ENCODE measurements at places on chromosomes 1 and 21.
A peak's percentile ranks its signal among the peaks of the same experiment; 100 is the strongest.

DNA sequence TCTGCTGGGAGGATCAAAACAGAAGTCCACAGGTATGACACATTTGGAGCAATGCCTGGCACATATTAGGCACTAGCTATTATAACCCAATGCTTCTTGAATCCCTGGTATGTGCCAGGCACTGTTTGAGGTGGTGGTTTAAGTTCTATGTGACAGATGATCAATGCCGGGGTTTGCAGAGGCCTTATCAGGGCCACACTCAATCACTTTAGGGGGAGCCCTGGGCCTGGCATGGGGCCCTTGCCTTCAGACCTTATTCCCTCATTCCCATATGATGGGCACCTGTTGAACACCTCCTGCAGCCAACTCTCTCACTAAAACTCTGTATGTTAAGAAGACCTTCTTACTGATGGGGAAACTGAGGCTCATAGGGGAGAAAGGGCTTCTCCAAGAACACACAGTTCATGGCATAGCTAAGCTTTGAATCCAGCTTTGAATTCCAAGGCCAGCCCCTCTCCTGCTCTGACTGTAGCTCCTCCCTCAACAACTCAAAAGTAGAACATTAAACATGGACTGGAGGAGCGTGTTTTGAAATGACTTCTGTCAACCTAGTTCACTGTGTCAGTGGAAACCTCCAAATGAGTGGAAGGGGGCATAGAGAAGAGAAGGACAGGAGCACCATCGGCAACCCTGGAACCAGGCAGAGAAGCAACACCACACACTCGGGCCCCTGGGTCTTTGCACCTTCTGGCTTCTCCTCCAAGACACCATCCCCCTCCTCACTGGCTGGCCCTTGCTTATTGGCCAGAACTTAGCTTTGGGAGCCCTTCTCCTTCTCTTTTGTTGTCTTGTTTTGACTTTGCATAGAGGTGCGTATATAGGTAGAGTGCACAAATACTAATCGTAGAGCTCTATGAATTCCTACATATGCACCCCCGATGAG, 6.6 kb upstream of the IFFO2 start:
- no peak for DNase-seq

DNA sequence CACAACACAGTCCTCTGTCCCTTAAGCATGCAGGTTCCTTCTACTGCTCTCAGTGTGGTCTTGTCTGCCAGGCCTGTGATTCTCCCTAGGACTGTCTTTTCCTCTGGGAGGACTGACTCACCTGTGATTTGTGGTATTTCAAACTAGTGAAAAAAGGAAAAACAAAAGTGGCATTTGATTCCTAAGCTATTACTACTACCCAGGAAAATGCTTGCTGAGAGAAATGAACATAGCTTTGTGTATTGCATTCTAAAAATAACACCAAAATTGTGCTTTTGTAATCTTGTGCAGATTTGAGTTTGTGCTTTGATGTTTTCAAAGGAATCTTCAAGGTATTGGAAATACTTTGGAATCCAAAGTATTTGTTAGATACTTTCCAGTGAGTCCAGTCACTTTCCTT, 57.0 kb downstream of the GPR161 start:
- no peak for DNase-seq

DNA sequence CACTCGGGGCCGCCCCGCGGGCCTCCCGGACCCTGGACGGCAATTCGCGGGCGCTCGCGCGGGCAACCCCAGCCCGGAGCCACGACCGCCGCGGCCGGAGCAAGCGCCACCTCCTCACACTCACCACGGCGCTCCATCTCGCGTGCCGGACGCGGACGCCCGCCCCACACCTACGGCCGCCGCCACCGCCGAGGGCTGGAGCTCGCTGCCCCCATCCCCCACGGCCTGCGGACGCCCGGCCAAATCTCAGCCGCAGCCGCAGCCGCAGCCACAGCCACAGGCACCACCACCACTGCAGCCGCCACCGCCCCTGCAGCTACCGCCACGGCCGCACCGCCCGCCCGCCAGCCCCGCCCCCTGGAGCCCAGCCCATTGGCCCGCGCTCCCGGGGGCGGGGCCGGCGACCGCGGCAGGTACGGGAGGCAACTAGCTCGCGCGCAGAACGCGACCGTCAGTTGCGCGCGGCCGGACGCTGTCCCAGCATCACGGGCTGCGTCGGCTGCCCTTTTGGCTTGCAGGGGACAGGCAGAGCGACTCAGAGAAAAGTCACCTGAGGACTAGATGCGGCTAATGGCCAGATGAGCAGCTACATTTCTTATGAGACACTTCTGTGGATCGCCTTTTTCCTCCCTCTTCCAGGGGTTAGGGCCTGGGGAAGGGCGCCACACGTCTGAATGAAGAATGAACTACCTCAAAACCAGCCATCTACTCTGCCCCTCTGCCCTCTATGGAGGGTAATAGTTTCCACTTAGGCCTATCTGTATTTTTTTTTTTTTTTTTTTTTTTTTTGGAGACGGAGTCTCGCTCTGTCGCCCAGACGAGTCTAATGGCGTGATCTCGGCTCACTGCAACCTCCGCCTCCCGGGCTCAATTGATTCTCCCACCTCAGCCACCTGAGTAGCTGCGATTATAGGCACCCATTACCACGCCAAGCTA, at the start of gene ARHGAP29:
Gene ARHGAP29, minus strand, starts transcription at position 294 of the 936 bp plus-strand sequence. CDS start 5,973 bp downstream, outside the sequence.
- no peak for DNase-seq

GRCh38 chr1:226736908-226737818, 1.9 kb downstream of the ITPKB start:
- DNase-seq, result peak; percentile 59

DNA sequence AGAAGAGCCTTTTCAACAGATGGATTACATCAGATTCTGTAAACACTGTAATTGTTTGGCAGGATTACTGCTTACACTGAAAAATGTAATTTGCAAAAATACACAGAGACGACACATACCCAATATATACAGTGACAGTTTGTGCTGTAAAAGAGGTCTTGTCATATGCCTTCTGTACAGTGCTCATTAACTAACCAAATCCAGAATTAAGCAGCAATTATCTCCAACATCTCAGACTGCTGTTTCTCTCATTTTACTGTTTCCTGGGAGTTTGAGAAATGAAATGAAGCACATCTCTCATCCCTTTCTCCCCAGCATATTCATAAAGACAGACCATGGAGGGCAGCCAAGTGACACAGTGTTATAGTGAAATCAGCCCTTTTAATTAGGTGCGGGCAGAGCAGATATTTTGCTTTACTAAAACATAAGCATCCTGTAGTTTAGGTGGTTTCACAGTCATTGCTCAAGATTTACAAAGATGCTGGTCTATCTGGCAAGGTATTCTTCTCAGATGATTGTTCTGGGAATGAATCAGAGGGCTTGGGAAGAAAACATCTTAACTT, 618.4 kb upstream of the USP24 start:
- DNase-seq, result no peak

DNA sequence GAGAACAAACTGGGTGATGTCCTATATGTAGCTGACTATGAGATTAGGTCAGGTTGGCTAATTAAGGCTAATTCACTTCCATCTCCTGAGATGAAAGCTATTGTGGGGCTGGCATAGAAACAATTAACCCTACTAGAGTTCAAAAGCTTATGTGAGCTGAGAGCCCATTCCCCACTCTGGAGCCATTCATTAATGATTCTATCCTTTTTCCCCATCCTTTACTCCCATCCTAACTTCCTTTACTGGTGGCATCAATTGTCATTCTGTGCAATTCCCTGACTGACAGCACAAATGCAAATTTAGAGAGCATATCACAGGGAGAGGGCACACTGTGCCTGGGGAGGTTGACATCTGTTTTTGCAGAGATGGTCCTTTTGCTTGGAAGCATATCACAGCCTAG, 103.9 kb downstream of the URB2 start:
- DNase-seq, result no peak

DNA sequence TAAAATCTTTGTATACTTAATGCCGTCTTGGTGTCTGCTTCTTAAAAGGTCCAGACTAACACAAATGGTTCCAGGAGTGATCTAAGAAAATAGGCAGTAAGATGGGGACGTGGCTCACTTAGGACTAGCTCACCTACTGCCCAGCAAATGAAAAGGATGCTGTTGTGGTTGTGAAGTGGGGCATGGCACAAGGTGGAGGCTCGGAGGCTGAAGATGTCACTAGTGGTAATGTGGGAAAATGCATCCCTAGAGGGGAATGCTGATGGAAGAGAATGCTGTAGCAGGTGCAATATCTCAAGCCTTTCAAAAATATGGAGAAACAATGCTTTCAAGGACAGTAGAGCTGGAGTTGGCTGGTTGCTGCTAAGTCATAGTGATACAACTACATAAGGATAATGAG, 11.3 kb upstream of the UCK2 start:
- no peak for DNase-seq

DNA sequence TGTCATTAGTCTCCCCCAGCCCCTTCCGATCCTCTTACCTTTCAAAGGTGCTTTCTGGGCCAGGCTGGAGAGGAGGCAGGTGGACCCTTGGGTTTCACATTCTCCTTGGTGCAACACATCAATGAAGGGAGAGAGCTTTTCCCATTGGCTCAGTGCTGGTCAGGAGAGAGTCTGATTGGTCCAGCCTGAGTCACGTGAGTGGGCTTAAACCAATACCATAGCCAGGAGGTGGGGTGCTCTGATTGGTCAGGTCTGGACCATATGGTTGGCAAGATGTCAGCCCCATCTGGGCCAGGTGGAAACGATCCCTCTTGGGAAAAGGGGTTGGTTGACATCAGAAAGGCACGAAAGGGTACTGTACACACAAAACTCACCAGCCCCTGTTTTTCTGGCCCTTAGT, 44.8 kb upstream of the ABCG1 start:
- no peak for DNase-seq

DNA sequence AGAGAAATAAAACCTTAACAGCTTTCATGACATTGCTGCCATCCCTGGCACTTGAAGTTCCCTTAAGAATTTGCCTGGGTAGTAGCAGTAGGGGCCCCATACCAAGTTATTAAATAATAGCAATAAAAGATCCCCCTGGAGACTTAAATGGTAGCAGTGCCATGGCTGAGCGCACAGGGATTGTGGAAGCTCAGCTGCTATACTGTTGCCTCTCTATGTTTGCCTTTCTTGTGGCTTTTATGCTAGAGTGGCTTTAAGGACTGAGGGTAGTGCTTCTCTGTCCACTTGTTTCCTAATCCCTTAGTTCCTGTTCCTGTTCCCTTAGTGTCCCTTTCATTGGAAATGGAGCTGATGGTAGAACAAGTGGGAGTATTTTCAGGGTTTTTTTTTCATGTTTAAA, 42.1 kb downstream of the NCF2 start:
- no peak for DNase-seq

DNA sequence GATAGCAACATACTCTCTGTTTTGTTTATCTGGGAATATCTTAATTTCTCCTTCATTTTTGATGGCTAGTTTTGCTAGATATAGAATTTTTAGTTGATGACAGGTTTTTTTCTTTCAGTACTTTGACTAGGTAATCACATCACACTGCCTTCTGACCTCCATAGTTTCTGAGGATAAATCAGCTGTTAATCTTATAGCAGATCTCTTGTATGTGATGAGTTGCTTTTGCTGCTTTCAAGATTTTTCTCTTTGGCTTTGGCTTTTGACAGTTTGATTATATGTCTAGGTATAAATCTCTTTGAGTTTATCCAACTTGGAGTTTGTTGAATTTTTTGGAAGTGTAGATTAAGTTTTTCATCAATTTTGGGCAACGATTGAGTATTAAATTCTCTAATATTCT, 142.6 kb downstream of the ZNF644 start:
- DNase-seq, result no peak

GRCh38 chr21:25560271-25560685, 47.0 kb downstream of the MRPL39 start:
- DNase-seq, result no peak

DNA sequence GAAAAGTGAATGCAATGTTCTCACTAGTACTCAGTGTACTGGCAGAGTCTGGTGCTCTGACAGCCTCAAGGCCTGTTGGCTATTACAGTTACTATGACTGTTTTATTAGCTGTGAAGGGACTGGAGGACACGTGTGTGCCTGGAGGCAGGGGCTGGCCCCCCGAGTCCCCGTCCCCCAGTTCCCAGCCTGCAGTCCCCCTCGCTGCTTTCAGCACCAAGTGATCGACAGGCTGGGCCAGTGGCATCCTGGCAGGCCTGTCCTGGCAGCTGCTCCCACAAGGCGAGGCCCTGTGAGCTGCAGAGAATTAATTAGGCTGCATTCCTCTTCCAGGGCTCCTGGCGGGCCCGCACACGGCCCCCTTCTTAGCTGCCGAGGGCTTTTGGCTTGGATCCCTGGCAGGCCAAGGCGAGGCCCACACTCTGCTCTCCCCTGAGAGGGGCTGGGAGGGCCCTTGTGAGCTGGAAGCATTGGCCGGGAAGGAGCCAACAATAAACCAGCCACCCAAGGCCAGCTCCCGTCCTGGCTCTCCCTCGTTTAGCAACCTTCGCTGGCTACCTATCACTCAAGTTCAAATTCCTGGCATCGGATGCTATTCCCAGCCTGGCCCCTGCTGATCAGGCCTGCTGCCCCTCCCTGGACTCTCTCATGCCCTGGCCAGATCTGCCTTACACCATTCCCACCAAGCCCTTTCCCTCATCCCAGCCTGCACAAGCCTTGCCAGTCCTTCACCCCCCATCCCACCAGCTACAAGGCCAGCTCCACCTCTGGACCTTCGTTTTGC, 9.8 kb downstream of the EDN2 start:
- DNase-seq, result no peak

GRCh38 chr1:15295696-15296095, 48.7 kb downstream of the FHAD1 start:
- DNase-seq, result no peak

GRCh38 chr1:21628798-21629393, 40.3 kb downstream of the RAP1GAP start:
- no peak for DNase-seq

GRCh38 chr1:63326106-63326472, 3.7 kb downstream of the FOXD3 start:
- no peak for DNase-seq

DNA sequence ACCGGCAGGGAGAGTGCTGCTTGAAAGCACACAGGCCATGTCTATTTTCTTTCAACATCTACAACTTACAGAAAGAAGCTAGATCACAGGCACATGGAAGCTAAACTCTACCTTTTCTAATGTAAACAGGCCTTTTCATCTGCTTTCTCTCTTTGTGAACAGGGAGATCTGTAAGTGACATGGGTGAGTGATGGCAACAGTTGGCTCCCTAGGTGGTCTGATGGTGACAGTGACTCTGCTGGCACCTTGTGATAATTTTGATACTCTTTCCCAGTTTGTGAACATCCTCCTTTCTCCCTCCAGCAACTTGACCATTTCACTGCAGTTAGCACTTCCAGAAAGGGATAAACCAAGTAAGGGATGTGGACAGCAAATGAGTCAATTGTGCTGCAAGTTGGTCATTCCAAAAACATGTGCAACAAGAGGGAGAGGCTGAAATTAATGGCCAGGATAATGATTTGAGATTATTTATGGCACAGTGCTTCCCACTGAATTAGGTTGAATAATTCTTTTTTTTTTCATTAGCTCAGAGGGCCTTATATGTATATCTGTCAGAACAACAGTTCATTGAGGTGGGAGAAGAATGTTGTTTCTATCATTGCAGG, 89.5 kb downstream of the XCL2 start:
- no peak for DNase-seq

Data from effector memory CD8-positive, alpha-beta T cell (primary cell).